ENCODE measurements at places on chromosomes 13 and 19. TPM values are rescaled to one million over a fixed set of nuclear protein-coding genes. Genes with fewer than 3 reads are reported as not detected.

- H3K36me3 ChIP-seq: peaks cover 73% of the 10 kb centered on the region
- DNase-seq: no peak
- no peak overlapping the region for H3K27ac ChIP-seq
These were observed 12.1 kb upstream of the FKRP start for GRCh38 chr19:46733690-46734292.

GRCh38 chr13:29934531-29935308 is 84.3 kb upstream of the UBL3 start:
- peaks cover 42% of the 10 kb centered on the region for H3K4me1 ChIP-seq
- H3K27ac ChIP-seq: peak overlapping the region; percentile 56
- peaks cover 5% of the 10 kb centered on the region for H3K27me3 ChIP-seq
- DNase-seq: no peak
- H3K36me3 ChIP-seq: no peaks in the 10 kb centered on the region

- no peak for DNase-seq
- H3K27ac ChIP-seq: no peak overlapping the region
- H3K4me3 ChIP-seq: no peak overlapping the region
- no peaks in the 10 kb centered on the region for H3K27me3 ChIP-seq
- peaks cover 57% of the 10 kb centered on the region for H3K36me3 ChIP-seq
These were observed 63.4 kb downstream of the SMARCA4 start for GRCh38 chr19:11024259-11024658.

DNA sequence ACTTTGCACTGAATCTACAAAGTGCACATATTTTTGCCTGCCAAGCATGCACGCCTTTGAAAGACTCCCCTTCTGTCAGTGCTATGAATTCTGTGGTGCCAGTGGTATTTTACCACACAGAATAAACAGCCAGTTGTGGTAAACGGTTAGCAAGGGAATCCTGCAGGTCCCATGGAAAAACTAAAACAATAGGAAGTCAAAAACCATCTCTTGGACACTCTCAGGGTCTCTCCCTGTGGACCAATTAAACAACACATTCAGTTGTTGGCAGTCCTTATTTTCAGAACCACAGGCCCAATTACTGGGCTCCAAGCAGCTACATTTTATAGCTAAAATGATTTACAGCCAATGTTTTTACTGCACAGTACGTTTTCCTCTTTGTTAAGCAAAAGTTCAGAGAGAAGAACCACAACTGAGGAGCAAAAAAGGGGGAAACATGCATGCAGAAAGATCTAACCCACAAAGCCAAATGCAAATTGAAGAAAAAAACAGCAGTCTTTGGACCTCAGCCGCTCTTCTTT is 116.9 kb downstream of the KCTD12 start:
- no peaks in the 10 kb centered on the region for H3K4me1 ChIP-seq
- no peaks in the 10 kb centered on the region for H3K36me3 ChIP-seq
- H3K4me3 ChIP-seq: no peak overlapping the region
- H3K27me3 ChIP-seq: peaks cover 1% of the 10 kb centered on the region

GRCh38 chr19:18396471-18397241 is 766 bp downstream of the LRRC25 start:
- no peaks in the 10 kb centered on the region for H3K36me3 ChIP-seq
- peaks cover 5% of the 10 kb centered on the region for H3K4me1 ChIP-seq
- H3K27me3 ChIP-seq: peaks cover 25% of the 10 kb centered on the region
- no peak overlapping the region for H3K27ac ChIP-seq

DNA sequence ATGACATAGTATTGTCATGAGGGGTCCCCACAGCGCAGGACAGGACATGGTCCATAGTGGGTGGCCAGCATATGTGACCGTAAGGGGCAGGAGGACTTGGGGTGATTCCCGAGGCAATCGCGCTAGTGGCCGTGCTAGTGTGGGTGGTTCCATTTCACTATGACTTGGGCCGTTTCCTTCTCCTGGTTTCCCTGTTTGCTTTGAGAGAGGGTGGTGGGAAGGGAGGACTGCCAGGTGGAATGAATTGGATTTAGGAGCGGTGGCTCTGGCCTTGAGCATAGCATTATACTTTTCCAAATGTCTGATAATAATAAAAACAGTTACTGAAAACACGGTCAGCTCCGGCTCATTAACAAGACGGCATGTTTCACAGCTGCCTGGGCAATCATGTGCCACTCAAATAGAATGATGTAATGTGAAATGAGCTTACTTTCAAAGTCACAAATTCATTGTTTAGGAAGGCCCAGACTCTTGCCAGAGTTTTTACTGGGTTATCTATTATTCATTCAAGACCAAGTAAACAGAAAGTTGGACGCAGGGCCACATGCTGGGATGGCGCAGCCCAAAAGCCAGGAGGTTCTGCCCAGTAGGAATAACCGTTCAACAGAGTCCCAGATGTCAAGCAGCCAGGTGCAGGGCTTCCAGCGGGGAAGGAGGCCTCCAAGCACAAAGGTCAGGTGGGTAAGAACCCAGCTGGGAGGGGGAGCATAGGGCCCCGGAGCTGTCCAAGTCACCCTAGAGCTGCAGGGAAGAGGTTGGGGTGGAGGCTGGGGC is 19.6 kb upstream of the SLC15A1 start:
- DNase-seq: no peak
- H3K36me3 ChIP-seq: no peaks in the 10 kb centered on the region
- no peak overlapping the region for H3K4me3 ChIP-seq
- no peaks in the 10 kb centered on the region for H3K4me1 ChIP-seq
- no peak overlapping the region for H3K27ac ChIP-seq

- no peaks in the 10 kb centered on the region for H3K27me3 ChIP-seq
- H3K4me3 ChIP-seq: no peak overlapping the region
- no peak overlapping the region for H3K27ac ChIP-seq
- no peaks in the 10 kb centered on the region for H3K4me1 ChIP-seq
- no peak for DNase-seq
These were observed 1062.5 kb upstream of the PCDH9 start for GRCh38 chr13:68292601-68293000.

DNA sequence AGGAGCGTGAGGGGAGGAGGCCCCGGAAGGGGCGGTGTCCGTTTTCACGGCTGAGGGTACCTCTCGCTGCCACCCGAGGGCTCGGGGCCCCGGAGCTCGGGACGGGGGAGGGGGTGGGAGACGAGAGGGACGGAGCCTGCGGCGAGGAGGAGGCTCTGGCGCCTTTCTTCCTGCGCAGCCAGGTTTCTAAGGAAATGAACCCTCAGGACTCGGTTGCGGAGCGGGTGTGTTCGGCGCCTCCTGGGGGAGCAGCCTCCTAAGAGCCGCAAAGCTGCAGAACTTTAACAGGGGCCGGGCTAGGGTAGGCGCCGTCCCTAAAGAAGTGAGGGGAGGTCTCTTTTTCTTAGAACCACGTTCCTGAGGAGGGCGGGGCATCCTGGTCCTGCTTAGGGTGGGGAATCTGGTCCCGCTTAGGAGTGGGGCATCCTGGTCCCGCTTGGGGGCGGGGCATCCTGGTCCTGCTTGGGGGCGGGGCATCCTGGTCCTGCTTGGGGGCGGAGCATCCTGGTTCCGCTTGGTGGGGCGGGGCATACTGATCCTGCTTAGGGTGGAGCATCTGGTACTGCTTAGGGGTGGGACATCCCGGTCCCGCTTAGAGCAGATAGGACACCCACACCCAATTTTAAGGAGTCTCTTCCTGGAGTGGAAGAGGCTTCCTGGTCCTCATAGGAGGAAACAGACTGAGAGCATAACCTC is 6.2 kb downstream of the SYT5 start:
- peaks cover 10% of the 10 kb centered on the region for H3K4me1 ChIP-seq
- peak overlapping the region; percentile 55 for H3K4me3 ChIP-seq
- peak; percentile 40 for DNase-seq
- H3K27ac ChIP-seq: no peak overlapping the region
- H3K36me3 ChIP-seq: no peaks in the 10 kb centered on the region

GRCh38 chr13:29758531-29759114 is 91.8 kb downstream of the UBL3 start:
- DNase-seq: peak; percentile 35
- H3K27me3 ChIP-seq: peaks cover 8% of the 10 kb centered on the region
- H3K4me1 ChIP-seq: peaks cover 17% of the 10 kb centered on the region

DNA sequence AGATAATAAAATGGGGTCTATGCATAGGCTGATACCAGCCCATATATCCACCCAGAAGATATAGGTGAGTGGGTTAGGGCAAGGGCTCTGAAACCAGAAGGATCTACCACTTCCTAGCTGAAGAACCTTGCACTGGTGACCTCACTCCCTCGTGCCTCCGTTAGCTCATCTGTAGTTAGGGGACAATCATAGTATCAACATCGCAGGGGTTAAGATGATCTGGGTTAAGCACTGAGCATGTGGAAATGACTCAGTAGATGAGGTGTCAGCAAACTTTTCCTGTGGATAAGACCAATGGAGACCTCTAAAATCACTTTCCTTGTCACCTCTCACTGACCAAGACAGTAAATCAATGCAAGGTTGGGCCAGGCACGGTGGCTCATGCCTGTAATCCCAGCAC is 30.5 kb downstream of the TNFSF14 start:
- H3K36me3 ChIP-seq: peaks cover under 1% of the 10 kb centered on the region
- H3K27ac ChIP-seq: peak overlapping the region; percentile 45
- peaks cover 37% of the 10 kb centered on the region for H3K4me1 ChIP-seq
- H3K4me3 ChIP-seq: no peak overlapping the region
- H3K27me3 ChIP-seq: no peaks in the 10 kb centered on the region
- DNase-seq: no peak

GRCh38 chr19:10431943-10432735 is 11.8 kb downstream of the PDE4A start:
- peaks cover 49% of the 10 kb centered on the region for H3K36me3 ChIP-seq
- H3K4me3 ChIP-seq: peak overlapping the region; percentile 88
- peak overlapping the region; percentile 94 for H3K27ac ChIP-seq
- peaks cover 1% of the 10 kb centered on the region for H3K27me3 ChIP-seq
- peaks cover 62% of the 10 kb centered on the region for H3K4me1 ChIP-seq

DNA sequence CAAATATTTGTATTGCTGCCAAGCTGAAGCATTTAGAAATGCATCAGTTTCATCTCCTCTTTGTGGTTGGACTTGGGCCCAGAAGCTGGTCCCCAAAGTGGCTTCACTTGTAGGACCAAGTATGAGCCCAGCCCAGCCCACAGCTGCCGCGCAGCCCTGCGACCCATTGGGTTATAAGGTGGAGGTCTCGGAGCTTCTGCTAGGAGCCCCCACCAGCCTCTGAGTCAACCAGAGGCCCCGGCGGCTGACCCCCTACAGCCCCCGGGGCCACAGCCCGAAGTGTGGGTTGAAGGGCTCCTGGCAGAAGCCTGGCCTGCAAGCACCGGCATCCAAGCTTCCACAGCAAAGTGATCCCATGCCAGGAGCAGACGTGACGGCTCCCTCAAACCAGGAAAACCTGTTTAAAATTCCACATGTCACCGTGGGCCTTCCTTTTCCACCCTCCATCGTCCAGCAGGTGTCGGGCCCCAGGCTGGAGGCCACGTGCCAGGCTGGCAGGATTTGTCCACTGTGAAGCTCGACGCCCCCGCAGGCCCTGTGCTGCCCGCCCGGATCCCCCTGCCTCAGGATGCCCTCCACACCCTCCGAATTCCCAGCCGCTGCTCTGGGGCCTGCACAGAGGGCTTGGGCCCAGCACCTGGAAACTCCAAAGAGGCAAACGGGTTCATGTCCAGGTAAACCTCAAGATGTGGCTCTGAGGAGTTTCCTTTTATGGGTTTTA is 54.7 kb downstream of the C13orf46 start:
- no peak for DNase-seq
- H3K4me3 ChIP-seq: no peak overlapping the region
- no peaks in the 10 kb centered on the region for H3K36me3 ChIP-seq
- no peaks in the 10 kb centered on the region for H3K4me1 ChIP-seq
- peaks cover 8% of the 10 kb centered on the region for H3K27me3 ChIP-seq

DNA sequence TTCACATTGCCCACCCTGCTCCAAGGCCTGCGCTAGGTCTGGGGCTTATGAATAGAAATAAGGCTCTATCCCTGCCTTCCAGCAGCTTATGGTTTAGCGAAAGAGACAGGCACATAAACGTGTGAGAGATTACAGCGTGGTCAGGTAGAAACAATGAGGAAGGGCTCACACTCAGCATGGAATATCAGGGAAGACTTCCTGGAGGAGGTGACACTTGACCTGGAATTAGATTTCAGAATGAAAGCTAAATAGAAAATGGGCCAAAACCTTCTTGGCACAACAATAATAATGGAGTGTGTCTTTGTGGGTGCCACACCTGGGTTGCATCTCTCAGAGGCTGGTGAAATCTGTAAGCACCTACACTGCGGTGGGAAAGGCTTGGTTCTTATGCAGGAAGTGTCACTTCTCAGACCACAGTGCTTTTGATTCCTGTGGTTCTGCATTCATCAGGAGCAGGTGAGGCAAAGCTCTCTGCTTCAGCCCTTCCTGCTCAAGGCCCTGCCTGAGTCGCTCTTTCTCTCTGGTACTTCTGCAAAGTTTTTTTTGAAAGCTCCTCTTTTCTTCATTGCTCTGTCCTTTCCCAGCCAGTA is 430.3 kb downstream of the ZNF536 start:
- no peaks in the 10 kb centered on the region for H3K4me1 ChIP-seq
- no peaks in the 10 kb centered on the region for H3K27me3 ChIP-seq
- no peak overlapping the region for H3K4me3 ChIP-seq
- H3K36me3 ChIP-seq: no peaks in the 10 kb centered on the region

DNA sequence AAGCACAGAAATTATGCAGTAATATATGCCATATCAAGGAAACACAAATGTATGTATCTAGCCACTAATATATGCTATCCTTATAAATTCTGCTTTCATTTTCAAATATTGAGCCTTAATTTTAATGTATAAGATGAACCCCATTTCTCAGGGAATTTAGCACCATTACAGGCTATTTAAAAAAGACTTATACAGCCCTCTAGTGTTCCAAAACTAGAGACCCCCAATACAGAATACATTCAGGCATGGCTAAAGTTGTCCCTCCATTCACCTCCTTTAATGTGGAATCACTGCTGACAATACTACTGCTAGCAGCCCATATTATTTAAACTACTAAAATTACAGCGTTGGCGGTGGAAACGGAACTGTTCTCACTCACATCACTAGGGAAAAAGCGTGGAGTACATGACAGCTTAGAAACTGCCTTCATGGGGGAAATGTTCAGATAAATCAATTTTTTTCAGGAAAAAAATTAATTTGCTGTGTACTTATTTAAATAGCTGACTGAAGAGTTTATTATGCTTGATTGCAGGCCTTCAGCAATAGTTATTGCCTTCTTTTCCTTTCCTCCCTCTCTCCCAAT is 541.0 kb downstream of the PCDH9 start:
- no peak overlapping the region for H3K27ac ChIP-seq
- no peak for DNase-seq
- no peak overlapping the region for H3K4me3 ChIP-seq

DNA sequence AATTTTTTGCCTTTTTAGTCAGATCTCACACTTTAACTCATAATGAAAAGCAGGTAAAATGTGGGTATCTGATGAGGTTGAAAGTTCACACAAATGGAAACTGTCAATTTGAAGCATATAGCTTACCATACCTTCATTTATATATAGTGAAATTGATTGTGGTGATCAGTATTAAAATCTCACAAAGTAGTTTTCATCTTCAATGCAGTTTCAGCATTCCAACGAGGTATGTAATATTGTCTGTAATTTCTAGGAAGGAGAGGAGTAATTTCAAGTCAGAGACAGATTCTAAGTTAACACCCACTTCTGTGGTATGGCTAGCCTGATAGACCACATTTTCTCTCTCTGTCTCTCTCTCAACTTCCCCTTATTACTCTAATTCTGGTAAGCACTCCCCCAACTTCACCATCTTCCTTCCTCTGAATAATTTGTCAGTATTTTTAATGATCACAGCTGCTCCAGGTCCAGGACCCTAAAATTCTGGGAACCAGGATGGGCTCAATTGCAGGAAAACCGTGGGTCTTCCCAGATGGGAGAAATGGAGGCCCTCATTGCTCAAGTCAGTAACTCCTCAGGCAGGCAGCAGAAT is 455.7 kb downstream of the FGF9 start:
- H3K36me3 ChIP-seq: peaks cover 6% of the 10 kb centered on the region
- no peaks in the 10 kb centered on the region for H3K27me3 ChIP-seq
- H3K4me3 ChIP-seq: peak overlapping the region; percentile 22
- peaks cover 41% of the 10 kb centered on the region for H3K4me1 ChIP-seq
- no peak for DNase-seq

The MIA gene
- total RNA-seq: 0.69 TPM
